ENCODE measurements at places on chromosomes 7 and 10.

DNA sequence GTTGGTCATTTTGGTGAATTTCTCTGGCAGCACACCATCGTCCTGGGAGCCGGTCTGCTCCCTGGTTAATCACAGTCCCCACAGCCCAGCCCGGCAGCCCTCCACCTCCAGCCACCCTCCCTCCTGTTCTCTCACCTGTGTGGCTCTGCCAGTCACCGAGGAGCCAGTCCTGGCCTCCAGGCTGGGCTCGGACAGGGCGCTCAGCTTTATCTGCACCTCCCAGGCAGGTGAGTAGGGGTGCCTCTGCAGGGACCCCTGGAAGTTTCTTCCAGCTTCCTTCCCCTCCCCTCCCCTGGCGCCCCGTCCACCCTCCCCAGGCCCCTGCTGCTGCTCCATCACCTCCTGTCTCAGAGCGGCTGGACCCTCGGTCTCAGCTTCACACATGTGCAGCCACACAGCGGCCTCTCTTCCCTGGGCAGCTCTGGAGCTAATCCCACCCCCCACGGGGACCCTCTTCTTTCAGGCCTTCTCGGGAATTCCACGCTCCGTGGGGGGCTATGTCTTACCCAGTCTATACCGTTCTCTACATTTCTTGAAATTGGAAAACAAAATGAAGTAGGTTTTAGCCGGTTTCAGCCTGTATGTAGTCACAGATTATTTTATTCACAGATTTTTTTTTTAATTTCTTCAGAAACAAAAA, 213.9 kb upstream of the PPP2R2D start:
- no peak for DNase-seq

DNA sequence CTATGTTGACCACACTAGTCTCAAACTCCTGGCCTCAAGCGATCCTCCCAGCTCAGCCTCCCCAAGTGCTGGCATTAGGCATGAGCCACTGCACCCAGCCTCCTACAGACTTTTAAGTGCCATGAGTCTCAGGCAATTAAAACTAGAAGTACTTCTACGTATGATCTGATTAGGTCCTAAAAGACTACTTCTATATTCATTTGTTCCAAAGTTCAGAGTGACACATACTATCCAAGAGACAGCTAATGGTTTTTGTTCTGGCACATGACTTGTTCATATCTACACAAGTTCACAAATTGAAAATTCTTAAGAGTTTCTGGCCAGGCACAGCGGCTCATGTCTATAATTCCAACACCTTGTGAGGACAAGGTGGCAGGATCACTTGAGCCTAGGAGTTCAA, 11.7 kb downstream of the ARHGAP19 start:
- DNase-seq, result no peak

DNA sequence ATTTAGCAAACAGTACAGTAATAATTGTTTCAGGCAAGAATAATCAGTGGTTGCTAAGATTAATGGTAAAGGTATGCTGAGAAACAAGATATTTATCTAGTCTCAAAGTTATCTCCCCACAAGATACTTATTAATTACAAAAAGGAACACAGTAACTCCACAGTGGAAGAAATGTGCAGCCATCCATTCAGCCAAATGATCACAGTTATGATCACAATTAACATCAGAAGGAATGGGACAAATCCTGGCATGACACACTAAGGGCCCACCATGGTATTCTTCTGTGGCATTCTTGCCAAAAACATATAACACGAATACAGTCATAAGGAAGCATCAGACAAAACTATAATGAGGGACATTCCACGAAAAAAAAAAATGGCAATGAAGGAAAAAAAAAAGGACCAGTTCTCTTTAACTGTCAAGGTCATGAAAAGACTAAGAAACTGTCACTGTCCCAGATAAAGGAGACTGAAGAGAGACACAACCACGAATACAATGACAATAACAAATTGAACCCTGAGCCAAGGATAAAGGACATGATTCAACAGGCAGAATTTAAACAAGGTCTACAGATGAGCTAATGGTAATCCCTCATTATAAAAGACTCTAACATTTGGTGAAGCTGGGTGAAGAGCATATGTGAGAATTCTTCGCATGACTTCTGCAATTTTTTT, 20.9 kb downstream of the NUDCD3 start:
- no peak for DNase-seq

DNA sequence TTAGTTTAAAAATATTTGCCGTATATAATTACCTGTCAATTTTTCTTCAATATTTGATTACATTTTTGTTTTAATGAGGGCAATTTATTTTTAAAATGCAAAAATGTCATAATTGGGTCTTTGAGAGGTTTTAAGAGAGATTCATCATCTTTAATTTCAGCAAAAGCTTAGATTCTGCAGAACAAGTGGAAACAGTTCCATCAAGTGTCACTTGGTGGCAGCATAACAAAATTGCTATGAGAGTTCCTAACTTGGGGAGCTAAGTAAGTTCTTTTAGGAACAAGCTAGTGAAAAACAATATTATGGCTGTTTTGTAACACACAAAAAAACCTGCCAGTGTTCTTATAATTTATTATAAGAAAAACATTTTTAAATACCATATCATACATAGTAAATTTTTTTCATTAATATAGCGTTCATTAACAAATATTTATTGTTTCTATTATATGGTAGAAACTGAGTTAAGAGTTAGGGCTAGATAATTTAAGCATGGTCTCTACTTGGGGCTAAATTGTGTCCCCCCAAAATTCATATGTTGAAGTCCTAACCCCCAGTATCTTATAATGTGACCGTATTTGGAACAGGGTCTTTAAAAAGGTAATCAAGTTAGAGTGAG, 155.2 kb downstream of the MAGI2 start:
- no peak for DNase-seq

DNA sequence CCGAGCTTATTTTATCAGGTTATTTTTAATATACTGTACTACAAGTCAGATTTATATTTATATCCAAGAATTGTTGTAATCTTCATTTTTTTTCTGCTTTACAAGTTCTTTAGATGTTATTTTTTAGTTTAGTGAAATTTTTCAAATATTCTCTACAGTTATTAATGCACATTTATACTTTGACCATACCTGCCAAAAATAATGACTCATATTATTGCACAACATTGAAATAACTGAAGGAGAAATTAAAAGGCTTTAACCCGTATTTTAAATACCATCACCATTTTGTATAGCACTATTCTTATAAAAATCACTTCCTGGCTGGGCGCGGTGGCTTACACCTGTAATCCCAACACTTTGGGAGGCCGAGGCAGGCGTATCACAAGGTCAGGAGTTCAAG, 278.5 kb downstream of the BICC1 start:
- DNase-seq, result no peak

Measured in NCI-H446 treated with DMSO at 0.1 percent for 48 hours (cell line).